ENCODE measurements at places on chromosomes 2 and 18.

DNA sequence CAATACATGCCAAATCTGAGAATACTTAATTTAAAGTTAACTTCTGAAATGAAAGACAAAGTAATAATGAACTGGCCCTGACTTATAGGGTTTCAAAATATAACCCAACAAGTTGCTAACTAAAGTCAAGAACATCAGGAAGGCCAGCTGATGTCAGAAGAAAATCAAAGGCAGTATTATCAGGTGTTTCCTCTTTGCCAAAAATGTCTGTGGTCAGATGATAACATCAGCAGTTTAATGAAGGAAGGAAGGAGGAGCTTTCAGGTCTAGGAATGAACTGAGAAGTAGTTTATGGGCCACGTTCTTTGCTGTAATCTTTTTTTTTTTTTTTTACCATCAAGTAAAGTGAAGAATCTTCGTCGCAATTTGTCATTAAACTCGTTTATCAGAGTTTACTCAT, 40.9 kb downstream of the CDH2 start:
- DNase-seq, result peak; percentile 34

GRCh38 chr2:161983866-161984265, 90.1 kb downstream of the DPP4 start:
- no peak for DNase-seq

- no peak for DNase-seq
Observed at GRCh38 chr2:203631068-203631757, 75.2 kb upstream of the CD28 start.

- DNase-seq, result no peak
Observed at GRCh38 chr2:129319422-129319717, 660.1 kb upstream of the RAB6C start.

GRCh38 chr2:101985101-101985792, 6.5 kb upstream of the IL1R2 start:
- DNase-seq, result no peak

DNA sequence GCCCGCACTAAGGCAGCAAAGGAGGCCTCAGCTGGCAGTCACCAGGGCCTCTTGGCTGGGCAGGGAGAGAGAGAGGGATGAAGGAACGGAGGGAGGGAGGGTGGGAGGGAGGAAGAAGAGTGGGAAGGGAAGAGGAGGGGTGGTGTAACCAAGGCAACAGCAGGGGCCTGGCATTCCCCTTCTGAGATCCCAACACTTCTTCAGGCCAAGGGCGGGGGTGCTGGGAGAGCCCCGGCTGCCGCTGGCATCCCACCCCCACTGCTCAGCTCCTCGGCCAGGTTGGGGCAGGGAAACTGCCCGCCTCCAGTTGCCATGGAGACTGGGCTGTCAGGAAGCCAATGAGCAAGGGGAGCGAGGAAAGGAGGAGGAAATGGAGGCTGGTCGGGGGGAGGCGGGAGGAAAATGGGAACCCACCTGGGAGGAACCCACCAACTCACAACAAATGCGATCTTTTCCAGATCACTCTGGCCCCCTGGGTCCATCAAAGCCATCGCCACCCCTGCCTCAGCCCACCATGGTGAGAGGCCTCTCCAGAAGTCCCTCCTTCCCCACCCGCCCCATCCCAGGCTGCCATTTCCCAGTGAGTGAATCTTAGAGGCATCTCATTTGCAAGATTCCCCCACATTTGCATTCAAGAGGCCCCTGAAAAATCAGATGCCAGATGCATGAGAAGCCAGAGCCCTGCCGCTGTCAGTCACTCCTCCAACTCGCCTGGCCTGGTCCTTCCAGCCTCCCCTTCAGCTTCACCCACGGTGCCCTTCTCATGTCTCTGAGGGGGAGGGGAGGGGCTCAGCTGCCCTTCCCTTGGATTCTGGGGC, 12.4 kb downstream of the SH2D6 start:
- DNase-seq, result no peak

DNA sequence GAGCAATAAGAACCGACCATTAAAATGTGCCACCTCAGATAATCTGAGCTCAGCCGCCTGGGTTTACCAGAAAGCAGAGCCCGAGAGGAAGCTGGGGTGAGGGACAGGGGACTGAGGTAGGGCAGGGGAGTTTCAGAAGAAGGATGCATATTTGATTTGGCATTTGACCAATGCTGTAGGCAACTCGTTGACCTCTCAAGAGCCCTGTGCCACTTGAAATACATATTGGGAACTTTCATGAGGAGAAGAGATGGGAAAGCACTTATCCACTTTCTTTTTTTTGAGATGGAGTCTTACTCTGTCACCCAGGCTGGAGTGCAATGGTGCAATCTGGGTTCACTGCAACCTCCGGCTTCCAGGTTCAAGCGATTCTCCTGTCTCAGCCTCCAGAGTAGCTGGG, 148.4 kb upstream of the SPRED2 start:
- no peak for DNase-seq

DNA sequence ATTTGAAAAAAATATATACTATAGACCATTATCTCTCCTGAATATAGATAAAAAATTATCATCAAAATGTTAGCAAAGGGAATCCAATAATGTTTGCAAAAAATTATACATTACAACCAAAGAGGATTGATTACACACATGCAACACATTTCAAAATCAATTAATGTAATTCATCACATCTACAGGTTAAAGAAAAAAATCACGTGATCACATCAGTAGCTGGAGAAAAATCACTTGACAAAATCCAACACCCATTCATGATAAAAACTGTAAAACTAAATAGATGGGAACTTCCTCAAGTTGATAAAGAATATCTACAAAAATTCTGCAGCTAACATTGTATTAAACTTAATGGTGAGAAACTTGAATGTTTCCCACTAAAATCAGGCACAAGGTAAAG, 1047.5 kb upstream of the CNTNAP5 start:
- no peak for DNase-seq

GRCh38 chr2:128452536-128453530, 134.2 kb upstream of the HS6ST1 start:
- DNase-seq, result no peak
